Kidney epithelial cell (primary cell): ENCODE measurements at places on chromosomes 11 and 22.

DNA sequence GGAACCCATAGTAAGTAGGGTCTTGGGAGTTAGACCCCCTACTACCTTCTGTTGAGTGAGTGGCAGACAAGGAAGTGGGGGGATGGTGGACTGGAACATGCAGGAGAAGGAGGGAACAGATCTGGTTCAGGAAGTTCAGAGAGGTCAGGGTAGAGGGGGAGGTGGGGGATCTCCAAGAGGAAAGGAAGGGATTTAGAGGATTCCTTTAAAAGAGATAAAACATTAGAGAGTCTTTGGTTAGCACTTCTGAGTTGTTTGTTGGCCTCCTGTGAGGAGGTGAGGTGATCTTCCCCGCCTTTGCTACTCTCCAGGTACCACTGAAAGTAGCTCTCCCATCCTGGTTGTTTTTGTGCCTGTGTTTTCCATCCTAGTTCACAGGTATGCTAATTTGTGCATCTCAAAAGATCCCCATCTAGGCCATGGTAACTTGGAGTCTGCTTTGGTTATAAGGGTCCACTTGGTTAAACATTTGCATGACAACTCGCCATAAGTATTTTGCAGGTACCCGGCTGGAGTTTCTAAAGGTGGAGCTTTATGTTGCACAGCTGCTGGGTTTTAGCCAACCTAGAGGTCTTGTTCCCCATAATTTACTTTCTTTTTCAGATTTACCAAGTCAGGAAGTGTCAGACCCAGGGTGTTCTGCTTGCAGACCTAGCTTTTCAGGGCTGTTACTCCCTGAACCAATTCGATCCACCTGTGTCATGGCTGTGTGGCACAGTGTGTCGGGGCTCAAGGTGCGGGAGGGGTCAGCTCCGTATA lies 79.3 kb upstream of the SORL1 start:
- no peak for DNase-seq

GRCh38 chr11:96384156-96384555 lies 5.6 kb downstream of the CCDC82 start:
- DNase-seq: no peak

DNA sequence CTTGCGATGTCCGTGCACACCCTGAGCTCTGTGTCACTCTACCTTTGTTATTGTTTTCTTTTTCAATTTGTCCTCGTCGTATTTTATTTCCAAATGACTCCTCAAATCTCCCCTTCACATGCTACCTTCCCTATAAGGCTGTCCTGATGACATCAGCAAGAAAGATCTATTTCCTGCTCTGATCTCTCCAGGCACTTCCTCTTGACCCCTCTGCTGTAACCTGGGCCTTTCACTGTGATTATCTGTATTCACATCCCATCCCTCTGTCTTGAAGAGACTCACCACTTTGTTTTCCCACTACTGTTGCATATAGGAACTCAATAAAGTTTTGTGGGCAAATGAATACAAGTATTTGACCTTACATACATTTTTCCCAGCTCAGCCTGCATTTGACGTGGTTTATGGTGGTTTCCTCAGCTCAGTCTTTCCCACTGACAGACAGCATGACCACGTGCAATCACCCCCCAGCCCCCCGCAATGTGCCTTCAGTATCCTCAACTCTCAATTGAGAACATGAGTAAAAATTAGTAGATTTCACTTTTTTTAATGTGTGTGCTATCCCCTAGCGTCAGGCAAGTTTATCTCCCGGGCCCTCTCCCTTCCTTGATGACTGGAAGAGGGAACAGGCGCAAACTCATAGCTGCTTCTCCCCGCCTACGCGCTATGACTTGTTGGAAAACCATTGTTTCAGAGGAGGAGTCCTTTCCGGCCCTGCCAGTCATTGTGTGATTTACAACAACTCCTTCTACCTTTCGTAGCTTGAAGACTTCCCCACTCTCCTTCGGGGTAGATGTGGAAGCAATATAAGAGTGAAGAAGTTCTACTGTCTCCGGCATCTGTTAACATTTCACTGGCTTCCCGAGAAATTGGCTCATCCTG lies 498.5 kb downstream of the NTM start:
- DNase-seq: no peak

- no peak for DNase-seq
These were observed 134.0 kb downstream of the INSC start for GRCh38 chr11:15248749-15249148.

DNA sequence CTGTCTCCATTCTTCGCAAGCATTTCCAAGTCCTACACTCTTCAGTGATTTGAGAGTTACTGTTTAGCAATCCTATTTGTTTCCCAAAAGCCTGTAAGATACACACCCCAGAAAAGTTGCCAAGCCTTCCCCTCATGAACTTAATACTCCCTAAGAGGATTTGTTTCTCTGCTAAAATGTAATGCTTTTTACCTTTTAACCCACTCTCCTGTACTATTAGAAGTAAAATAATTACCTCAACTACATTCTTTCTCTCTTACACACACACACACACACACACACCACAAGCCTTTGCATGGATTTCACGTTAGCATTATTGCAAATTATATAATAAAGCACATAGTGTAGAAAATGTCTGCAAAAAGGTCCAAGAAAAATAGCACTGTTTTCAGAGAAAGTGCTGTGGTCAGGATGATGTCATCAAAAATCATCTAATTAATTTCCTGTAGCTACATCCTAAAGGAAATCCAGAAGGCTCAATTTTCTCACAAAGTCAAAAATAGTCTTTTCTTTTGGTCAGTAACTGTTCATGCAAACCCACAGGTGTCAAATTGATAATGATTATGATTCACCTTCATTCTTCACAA lies 364.1 kb upstream of the PITPNB start:
- DNase-seq: no peak

DNA sequence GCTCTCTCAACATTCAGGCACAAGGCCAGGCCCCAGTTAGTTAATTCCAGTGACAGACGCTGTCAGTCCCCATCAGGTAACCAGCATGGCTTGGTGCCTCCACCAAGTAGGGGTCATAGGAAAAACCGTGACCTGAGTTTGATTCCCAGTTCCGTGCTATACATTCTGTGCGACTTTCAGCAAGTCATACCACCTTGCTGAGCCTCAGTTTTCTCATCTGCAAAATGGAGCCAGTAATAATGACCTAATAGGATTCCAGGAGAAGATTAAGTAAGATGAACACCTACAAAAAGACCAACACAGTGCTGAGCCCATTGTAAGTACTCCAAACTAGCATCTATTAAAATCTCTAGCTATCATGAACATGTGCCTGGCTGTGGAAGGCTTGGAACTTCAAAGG lies 24.8 kb upstream of the LRRC55 start:
- no peak for DNase-seq

GRCh38 chr11:110094298-110095285 lies 1.4 kb downstream of the ZC3H12C start:
- no peak for DNase-seq

DNA sequence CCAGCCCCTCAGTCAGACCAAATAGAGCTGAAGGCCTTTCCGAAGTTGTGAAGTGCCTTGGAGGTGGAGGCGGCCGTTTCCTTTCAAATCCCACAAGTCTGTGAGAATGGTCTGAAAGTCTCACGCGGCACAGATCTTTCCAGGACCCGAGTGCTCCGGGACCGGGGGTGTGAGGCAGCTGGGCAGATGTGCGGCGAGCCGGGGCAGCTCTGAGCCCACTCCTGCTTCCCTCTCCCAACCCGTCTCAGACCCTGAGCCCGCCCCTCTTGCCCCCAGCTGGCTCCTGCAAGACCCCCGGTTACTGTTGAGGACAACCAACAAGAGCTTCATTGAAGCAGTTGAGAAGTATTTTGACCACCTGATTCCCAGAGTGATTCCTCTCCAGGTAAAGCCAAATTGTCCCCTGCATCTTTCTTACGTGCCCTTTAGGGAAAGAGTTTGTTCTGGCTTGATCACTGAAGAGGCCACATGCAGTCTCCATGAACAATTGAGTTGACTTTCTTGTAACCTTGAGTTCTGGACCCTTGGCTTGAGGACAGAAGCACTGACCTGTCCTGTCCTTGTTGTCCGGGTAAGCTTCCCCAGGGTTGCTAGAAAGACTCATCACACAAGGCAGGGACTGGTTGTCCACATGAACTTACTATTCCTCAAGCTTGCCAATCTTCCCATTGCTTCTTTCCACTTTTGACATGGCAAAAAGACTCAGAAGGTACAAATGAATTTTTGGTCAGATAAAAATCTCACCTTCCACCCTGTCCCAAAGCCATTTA lies 7.5 kb downstream of the GLB1L3 start:
- DNase-seq: no peak

DNA sequence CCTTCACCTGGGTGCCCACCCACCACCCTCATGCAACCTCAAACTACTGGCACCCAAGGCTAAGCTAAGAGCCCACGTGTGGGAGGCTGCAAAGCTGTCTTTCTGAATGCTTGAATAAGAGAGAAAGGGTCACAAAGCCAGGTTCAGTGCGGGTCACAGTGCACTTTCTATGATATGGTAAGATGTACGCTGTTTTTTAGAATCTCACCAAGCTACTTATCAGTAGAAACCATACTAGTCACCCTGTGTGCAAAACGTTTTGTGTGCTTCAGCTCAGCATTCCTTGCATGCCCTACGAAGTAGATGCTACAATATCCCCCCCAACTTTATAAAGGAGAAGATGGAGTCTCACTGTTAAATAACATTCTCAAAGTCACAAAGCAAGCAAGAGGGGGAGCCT lies 14.9 kb downstream of the P2RX3 start:
- DNase-seq: no peak

DNA sequence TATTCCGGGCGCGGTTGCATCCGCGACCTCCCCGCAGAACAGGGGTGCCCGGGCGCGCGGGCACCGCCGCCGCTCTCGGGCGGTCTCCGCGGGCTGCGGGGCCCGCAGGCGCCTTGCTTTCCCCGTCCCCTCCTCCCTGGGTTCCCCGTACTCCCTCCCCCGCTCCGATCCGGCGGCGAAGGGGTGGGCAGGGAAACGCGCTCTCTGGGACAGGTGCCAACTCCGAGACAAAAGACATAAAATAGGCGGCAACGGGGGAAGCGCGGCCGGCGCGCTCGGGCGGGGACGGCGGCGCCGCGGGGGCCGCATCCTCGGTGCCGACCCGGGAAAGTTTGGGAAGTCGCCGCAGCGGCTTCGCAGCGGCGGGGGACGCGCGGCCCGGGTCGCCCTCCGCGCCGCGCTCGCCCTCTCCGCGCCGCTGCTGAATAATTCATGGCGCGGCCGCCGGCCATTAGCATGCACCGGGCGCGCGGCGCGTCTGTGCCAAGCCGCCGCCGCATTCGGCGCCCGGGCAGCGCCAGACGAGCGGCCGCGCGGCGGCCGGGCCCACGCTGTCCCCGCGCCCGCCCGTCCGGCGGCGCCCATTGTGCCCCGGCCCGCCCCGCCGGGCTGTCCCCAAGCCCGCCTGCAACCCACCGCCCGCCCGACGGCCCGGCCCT lies 78.7 kb upstream of the PPARA start:
- peak; percentile 59 for DNase-seq

- no peak for DNase-seq
These were observed 3.6 kb upstream of the VPS37C start for GRCh38 chr11:61164606-61165424.

DNA sequence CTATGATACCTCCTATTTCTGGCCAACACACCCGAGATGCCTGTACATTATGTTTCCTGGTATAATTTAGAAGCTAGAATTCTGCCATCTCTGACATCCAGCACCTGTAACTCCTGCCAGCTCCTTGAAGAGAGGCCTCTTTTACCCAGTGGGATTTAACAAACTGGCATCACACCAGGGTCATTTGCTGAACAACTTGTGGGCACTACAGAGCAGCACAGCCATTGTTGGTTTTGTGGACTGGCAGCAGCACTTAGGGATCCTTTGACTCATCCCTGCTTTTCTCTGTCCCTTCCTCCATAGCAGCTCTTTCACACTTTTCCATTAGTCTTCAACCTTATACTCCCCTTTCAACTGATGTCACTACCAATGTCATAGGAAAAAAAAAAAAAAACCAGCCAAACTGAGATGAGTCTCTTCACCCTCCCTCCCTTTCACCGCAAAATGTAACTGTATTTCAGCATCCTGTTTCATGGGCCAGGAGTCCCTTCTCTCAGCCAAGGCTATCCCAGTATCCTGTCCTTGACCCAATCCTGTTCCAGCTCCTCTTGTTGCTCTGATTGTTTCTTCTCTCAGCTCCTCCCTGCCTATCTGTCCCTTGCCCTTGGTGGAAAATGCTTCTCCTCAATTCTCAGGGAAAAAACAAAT lies 68.7 kb downstream of the PPFIBP2 start:
- no peak for DNase-seq

- no peak for DNase-seq
These were observed 61.0 kb downstream of the FAM168A start for GRCh38 chr11:73536961-73537360.
